ENCODE measurements at places on chromosomes 3 and 15.
A peak's percentile ranks its signal among the peaks of the same experiment; 100 is the strongest.

DNA sequence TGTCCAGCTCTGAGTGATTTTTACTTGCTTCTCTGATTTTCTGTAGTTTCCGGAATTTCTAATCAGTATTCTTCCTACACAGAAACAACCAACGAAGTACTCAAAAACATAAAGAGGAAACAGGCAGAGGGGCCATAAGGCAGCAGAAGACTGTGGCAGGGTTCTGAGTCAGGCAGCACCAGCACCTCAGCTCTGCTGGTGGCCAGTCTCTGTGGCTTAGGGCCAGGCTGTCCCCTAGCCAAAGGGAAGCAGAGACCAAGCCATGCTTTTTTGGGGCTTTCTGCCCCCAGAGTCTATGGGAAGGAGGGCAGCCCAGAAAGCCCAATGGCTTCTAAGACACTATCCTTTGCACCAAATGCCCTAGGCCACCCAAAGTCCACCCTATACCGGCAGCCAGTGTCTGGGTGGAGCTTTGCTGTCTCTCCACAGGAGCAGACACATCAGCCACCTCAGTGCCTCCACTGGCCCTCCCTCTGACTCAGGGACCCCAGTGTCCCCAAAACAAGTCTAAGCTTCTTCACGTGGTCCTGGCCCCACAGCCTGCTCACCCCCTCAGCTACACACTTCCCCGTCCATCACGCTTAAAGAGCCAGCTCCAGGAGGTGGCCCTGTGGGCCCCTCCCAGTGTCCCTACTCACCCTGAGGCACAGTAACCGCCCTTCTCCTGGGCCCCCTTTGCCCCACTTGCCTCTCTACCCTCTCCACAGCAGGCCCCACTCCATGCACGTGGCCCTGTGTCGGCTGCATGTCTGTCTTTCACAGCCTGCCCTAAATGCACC is 46.2 kb downstream of the CCDC12 start:
- DNase-seq = no peak

GRCh38 chr15:90058308-90058707 is 44.0 kb downstream of the IDH2 start:
- DNase-seq = no peak

GRCh38 chr15:62075595-62076277 is 9.0 kb downstream of the C2CD4A start:
- no peak for DNase-seq

DNA sequence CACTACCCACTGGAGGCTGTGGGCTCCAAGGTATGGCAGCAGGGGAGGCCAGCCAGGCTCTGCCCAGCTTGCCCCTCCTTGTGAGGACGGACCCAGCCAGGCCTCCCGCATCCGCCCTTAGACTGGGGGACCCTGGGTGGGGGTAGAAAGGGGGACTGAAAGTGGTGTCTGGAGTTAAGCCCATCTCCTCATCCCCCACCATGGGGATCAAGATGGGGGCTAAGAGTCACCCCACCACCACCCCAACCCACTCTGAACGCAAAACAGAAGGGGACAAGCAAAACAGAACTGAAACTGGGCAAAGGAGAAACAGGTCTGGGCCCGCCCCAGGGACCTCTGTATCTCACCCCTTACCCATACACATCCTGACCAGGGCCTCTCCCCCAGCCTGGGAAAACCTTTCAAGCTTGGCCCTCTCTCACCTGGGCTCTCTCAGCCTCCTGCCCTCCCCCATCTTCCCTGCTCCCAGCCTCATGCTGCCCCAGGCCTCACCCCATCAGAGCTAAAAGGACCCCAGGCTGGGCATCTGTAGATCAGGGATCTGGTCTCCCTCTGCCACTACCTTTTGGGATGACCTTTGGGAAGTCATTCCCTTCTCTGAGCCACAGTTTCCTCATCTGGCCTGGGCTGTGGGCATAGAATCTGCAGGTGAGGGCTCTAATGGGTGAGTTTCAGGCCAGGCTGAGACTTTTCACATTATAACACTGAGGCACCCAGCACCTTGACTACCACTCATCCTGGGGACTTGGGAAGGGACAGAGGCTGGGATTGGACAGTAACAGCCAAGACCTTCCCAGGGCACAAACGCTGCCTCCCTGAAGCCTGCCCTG is 30.0 kb upstream of the CYP11A1 start:
- no peak for DNase-seq

DNA sequence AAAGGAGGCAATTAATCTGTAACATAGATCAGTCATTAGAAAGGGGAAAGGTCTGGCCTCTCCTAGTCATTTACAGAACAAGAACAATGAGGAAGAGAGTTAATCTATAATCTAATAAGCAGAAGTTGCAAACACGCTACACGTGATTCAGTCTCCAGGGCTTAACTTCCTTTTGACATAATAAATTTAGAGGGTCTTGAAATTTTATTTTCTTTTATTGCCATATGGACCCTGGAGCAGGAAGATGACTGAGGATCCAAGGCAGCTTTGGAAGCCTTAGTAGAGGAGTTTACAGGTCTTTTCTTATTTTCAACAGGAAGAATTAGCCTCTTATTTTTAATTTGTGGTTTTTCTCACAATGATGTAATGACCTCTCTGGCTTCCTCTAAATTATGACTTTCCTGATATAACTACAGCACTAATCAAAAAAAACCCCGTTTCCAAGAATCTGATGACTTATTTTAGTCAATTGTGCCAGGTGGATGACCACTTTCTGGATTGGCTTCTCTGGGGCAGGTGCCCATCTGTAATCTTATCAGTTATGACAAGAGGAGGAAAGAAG is 32.2 kb downstream of the ADGRG7 start:
- no peak for DNase-seq

DNA sequence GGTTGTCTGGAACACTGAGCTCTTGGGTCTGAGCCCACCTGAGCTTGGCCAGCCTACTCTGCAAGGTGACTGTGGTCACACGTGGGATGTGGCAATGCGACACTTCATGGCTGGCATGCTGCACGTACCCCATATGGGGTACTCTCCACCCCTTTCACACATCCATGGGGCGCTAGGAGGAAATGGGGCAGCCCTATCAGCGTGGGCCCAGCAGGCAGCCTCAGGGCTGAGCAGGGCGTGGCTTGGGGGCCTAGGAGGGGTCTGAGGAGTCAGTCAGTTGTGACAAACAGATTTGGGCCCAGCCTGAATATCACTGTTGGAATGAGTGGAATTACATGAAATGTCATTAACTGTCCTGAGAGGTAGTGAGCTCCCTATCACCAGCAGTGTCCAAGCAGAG is 82.3 kb upstream of the LINGO1 start:
- no peak for DNase-seq

GRCh38 chr15:98070137-98070536 is 109.6 kb downstream of the ARRDC4 start:
- DNase-seq = no peak

- no peak for DNase-seq
Measured at GRCh38 chr15:88678755-88679154, 39.9 kb downstream of the ISG20 start.

GRCh38 chr3:33884701-33885100 is 86.3 kb downstream of the PDCD6IP start:
- DNase-seq = no peak

DNA sequence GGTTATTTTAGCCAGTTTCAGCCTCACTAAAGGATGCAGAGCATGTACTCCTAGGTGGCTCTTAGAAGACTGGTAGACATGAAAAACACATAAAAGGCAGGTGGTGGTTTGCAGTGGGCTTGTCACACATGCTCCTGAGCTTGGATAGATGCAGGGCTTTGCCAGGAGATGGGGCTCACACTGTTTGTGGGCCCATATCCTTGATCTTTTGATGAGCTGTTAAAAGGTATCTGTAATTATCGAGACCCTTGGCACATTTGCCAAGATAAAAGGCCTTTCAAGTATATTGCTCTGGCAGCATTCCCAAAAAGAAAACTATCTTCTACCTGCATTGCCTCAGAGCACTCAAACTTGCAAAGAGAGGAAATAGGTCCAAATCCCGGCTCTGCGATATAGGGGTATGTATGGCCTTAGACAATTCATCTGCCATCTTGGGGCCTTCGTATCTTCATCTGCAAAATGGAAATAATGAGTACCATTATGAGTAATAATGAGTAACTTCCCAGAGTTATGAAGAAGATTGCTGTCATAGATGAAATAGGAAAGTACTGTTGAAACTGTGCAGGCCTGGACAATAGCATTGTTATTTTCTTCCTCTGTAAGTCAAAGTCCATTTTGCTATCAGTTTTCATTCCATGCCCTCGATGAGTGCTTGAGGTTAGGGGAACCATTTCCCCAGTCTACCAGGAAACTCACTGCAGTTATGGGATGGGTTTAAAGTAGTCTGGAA is 172.7 kb downstream of the SYNPR start:
- no peak for DNase-seq

DNA sequence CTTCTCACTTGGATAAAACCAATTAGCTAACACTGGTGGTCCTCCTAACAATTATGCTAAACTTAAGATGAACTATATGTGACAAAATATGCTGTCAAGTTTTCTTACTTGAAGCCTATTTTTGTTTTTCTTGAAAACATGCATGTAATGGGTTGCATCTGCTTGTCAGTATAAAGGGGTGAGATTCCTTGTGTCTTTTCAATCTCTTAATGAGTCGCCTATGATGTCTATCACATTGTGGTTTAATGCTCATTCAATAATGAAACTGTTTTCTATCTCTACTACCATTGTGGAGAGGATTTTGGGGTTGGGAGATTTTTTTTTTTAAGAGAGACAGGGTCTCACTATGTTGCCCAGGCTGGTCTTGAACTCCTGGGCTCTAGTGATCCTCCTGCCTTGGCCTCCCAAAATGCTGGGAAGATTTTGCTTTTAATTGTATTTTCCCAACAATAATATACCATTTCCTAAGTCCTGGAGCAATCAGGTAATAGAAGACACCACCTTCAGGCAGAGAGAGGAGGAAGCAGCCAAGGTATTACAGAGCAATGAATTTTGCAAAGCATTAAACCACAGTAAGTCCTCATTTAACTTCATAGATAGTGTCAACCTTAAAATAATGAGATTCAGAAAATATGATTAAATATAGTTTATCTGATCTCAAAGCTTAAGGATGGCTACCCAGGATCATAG is 17.4 kb upstream of the TRMT10C start:
- no peak for DNase-seq

- peak; percentile 58 for DNase-seq
Measured at GRCh38 chr15:83207660-83208366, at the start of gene HDGFL3. Gene HDGFL3, minus strand, starts transcription at chr15:83207823. Its CDS starts 409 bp downstream, at chr15:83207414.

- DNase-seq = no peak
Measured at GRCh38 chr3:156579427-156579851, 24.5 kb upstream of the SSR3 start.

DNA sequence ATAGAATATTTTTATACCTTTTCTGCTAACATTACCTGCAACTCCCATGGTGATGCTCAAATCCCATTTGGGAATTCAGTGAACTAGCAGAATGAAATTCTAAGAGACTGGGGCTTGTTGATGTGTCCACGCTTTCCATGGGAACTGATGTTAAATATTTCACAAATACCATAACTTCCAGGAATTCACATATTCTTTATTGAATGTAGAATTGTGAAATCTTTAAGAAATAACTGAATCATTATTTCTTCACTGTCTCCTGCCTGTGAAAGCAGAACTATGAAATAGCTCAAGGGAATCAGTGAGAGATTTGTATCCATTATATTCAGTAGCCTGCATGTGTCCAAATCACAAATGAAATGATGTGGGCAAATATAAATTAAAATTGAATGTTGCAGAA is 130.8 kb downstream of the SERPINI1 start:
- DNase-seq = no peak

DNA sequence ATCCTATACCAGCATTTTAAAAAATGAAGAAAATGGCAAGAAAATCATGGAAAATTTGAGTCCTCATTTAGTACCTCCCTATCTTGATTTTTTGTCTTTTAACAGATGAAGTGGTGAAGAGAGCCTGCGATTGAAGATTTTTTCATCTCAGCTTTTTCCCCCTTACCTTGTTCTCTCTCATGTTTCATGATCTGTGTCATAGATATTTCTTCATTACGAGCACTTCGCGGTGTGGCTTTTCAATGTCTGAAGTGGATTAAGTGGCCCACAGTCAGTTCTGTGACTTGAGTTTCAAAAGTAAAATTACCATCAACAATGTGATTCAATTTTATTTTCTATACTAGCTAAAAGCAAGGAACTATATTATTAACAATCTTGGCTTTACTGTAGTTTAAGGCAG is 147.2 kb downstream of the FNDC3B start:
- DNase-seq = no peak

DNA sequence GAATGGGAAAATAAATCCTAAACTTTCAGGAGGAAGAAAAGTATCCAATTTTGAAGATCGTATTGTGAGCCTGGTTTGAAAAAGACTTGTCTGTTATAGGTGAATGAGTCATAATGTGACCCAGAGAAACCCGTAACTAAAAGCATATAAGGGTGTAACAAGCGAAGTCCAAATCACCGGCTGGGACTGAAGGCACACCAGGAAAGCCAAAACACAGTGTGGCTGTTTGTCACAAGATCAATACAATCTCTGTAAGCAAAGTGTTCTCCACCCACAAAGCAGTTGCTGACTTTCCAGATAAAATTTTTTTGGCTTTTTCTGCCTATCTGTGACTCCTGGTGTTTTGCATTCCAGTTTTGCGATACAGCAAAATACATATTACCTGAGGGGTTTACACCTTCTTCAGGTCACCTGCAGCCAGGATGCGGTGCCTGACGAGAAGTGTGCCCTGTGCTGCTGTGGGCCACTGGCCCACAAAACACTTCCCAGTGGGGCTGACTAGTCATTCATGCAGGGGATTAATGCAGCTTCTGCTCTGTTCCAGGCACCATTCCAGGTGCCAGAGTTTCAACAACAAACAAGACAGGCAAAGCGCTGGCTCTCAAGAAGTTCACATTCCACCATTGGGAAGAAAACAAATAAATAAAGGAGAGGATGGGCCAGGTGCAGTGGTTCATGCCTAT is 14.4 kb downstream of the HES1 start:
- no peak for DNase-seq

GRCh38 chr15:67744331-67745072 is 80.8 kb upstream of the SKOR1 start:
- no peak for DNase-seq

- DNase-seq = peak; percentile 54
Measured at GRCh38 chr3:154954757-154955156, 125.4 kb upstream of the MME start.

GRCh38 chr3:31575448-31575847 is 42.7 kb downstream of the STT3B start:
- no peak for DNase-seq

DNA sequence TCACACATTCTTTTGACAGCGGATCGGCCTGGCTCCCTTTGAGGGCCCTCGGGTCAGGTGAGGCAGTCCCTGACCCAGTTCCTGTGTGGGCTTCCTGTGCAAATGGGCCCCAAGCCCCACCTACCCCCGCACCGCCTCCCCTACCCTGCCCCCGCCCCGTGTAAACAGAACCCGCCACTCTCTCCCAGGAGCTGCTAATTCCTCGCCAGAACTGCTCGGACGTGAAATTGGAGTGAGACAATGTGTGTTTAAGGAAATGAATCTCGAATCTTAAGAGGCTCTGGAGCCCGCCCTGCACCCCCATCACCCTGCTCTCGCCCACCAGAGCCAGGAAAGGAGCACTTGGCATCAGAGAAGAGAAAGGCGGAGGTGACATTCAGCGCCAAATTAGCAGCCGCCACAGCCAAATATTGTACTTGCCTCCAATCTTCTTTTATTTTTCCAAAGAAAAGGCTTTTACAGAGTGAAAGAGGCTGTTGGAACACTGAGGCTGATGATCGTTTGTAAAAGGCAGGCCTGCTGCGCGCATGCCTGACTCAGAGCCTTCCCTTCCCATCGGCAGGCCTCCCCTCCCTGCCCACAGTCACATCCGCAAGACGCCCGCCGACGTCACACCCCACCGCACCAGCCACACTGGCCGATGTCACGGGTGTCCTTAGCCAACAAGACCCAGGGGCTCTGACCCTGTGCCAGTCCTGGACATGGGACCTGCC is 53.1 kb downstream of the CACNA2D2 start:
- no peak for DNase-seq
